ENCODE measurements at places on chromosomes 7 and 10. TPM values are rescaled to one million over a fixed set of nuclear protein-coding genes. Genes with fewer than 3 reads are reported as not detected.

- no peak for DNase-seq
Measured at GRCh38 chr7:26815426-26815825, 49.0 kb downstream of the SKAP2 start.

HOXA6 gene
- 16.0 TPM for total RNA-seq

DPYSL4 gene
- 2.1 TPM for total RNA-seq

C7orf57 gene
- not detected for total RNA-seq

FAM25C gene
- not detected for total RNA-seq

- no peak for DNase-seq
Measured at GRCh38 chr7:28490831-28491230, 78.5 kb downstream of the CREB5 start.

GRCh38 chr10:85642421-85643170, 724.0 kb downstream of the GRID1 start:
- no peak for DNase-seq

Measured in breast epithelium (tissue), 4 donors.